ENCODE measurements at places on chromosomes 6 and 20.

DNA sequence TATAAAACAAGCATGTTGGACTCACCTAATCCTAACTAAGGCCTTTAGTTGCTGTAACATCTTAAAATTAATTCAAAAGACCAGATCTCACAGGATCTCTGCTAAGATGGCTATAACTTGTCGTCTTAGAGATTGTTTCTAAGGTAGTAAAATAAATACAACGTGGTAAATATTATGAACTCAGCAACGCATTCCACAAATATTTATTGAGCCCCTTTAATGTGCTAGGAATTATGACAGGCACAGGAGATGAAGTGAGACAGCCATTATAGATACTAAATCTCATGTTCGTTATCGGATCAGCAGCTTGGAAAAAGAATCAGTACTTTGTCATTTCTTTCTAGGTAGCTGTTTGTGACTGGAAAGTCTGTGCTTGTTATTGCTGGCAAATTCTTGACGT, 20.9 kb upstream of the MCM3 start:
- DNase-seq, result no peak

GRCh38 chr6:136108361-136108945, 141.7 kb downstream of the MTFR2 start:
- DNase-seq, result no peak

DNA sequence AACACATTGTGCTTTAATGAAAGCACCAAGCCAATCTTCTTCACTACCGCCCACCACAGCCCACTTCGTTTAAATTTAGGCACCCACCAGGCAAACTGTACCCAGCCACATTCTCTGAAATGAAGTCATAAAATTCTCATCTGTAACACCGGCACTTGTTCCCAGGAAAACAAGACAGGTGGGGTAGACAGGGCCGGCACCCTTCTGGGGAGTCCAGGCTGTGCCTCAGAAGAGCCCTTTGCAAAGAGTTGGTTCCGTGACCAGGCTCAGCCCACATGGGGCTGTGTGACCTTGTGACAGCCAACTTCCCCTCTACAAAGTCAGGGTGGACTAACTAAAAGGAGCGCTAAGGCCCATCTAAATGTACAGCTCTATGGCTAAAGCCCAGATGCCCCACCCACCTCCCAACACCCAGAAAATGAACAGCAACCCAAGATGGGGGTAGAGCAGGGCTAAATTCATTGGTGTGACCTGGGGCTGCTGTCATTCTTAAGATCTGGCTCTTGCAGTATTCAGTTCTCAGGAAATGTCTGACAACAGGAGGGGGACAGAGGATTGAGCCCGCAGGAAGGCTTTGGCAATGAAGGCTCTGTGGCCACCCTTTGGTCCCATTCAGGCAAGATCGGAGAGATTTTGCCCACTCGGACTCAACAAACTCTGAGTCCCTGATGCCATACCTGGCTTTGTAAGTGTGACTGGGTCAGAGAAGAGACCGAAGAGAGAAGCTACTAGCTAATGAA, 56.7 kb downstream of the TRERF1 start:
- DNase-seq, result no peak

DNA sequence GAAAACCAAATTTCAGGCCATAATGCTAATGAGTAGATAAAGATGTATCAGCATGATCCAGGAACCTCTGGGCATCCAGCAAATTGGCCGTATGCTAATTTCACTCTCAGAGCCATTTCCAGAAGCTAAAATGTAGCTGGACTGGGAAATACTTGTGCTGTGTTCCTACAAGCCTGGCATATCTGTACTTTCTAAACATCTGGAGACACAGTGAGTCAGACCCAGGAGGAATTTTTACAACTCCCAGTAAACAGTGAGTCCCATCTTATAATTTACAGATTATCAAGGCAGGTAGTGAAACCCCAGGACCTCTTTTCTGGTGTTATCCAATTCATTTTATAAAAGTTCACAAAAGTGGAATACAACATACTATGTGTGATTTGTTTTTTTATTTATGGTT, 683.0 kb upstream of the ADGRB3 start:
- DNase-seq, result no peak

GRCh38 chr20:56520180-56520579, 4.4 kb upstream of the FAM209A start:
- no peak for DNase-seq

DNA sequence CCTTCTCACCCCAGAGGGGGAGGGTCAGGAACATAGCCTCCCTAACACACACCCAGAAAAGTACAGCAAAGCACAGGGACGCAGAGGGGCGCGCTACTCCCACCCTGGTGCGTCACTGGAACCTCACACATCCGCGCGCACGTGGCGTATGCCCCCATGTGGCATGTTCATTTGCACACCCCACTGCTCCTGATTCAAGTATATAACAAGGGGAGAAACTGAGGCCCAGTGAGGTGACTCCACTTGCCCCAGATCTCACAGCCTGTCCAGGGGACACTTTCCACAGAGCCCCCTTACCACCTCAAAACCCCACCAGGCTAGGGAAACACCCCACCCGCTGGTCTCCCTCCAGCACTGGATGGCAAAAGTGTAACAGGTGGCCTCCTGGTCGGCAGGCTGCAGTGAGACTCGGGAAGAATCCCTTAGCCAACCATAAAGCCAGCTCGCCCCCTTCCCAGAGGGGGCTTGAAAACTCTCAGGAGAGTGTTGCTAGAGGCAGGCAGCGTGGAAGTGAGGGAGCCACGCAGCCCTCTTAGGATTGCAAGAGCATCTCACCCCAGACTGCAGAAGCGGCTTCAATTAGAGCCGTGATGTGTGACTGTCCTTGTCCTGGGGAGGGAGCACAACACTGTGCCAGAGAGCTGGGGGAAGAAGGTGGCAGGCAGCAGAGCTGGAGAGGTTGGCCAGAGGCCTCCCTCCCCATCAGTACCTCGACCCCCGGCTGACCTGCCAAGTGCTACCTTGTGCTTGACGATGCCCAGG, at the start of gene GRM4:
GRM4 (minus strand) TSS at position 67 of the 762 bp plus-strand sequence. CDS start 12,591 bp downstream, outside the sequence.
- DNase-seq, result no peak
